ENCODE measurements at places on chromosomes 2 and 18.
A peak's percentile ranks its signal among the peaks of the same experiment; 100 is the strongest.

DNA sequence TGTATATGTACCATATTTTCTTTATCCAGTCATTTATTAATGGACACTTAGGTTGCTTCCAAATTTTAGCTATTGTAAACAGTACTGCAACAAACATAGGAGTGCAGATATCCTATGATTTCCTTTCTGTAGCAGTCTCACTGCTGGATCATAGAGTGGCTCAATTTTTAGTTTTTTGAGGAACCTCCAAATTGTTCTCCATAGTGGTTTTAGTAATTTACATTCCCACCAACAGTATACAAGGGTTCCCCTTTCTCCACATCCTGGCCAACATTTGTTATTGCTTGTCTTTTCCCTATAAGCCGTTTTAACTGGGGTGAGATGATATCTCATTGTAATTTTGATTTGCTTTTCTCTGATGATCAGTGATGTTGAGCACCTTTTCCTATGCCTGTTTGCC lies 114.3 kb downstream of the TMEM17 start:
- DNase-seq = no peak

DNA sequence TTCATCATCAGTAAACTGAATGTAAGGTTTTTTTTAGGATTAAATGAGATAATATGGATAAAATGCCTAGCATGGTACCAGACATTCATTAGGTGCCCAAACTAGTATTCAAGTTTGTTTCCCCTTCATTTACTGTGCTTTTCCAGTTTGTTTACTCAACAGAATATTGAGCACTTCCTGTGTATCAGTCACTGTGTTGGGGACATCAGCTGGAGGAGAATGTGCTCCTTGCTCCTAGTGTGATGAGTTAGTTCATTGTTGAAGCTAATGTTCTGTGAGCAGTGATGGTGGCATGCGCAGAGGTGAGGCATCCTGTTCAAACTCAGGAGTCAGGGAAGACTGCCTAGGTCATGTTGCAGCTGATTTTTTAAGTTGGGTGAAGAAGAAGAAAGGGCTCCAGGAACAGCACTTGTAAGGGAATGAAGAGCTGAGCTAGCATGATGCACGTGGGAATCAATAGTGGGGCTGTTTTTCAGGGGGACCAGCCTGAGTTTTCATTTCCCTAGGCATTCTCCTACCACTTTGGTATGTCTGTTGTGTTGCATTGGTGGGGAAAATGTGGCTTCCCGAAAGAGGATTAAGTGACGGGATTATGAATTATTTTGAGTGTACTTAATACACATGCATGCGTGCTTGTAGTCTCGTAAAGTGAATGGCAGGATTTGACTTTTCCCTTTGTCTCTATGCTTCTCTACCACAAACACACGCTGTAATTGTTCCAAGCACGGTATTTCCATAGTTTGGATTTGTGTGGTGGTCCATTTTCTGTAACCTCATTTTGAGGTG lies 23.7 kb downstream of the TTLL4 start:
- no peak for DNase-seq

DNA sequence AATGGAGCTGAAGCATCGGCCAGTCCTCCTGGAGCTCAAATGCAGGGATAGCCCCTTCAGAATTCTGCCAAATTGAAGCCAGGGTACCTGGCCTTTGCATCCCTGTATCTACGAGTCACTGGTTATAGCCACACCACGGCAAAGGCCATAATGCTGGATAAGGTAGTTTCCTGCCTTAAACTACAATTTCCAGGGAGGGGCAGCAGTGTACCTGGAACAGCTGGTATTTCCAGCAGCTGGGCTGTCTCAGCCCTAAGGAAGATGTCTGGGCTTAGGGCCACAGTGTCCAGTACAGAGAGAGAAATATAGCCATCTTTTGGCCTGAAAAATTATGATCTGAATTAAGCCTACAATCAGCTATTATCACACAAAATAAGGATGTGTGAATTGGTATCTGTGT lies 180.3 kb downstream of the GCA start:
- no peak for DNase-seq

DNA sequence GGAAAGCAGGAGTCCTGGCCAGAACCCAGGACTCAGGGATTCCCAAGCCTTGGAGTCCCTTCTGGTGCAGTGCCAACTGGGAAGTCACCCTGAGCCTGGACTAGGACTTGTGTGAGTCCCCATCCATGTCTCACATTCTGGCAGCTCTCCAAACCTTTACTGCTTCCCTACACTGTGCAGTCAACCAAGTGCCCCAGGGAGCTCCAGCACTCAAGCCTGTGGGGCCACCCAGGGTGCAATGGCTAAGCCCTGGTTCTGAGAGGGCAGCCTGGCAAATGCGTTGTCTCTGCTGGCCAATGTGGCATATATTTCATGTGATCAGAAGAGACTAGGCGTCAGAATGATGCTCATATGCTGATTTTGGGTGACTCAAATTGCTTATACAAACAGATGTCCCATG lies 223.4 kb downstream of the SP3 start:
- no peak for DNase-seq

- DNase-seq = no peak
These were observed 35.3 kb downstream of the MYCN start for GRCh38 chr2:15975676-15976075.

DNA sequence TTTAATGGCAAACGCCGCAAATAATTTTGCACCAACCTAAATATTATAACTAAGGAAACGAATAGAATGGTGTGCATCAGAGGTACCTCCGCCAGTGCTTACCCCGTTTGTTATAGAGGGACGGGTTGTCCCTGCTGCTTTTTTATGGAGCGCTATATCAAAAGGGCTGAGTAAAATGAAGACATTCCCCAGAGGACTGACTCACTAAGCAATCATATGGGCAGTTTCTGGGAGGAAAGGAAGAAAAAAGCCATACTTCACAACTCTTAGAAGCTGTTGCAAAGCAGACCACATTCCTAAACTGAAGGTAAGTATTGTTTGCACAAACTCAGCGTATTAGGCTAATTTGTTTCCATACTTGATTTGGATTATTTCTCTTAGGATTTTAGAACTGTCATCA lies 12.9 kb downstream of the ID2 start:
- DNase-seq = no peak

- DNase-seq = no peak
These were observed 61.7 kb downstream of the KCNS3 start for GRCh38 chr2:17940091-17940630.

- DNase-seq = no peak
These were observed 159.5 kb upstream of the EPHA4 start for GRCh38 chr2:221731432-221732145.

DNA sequence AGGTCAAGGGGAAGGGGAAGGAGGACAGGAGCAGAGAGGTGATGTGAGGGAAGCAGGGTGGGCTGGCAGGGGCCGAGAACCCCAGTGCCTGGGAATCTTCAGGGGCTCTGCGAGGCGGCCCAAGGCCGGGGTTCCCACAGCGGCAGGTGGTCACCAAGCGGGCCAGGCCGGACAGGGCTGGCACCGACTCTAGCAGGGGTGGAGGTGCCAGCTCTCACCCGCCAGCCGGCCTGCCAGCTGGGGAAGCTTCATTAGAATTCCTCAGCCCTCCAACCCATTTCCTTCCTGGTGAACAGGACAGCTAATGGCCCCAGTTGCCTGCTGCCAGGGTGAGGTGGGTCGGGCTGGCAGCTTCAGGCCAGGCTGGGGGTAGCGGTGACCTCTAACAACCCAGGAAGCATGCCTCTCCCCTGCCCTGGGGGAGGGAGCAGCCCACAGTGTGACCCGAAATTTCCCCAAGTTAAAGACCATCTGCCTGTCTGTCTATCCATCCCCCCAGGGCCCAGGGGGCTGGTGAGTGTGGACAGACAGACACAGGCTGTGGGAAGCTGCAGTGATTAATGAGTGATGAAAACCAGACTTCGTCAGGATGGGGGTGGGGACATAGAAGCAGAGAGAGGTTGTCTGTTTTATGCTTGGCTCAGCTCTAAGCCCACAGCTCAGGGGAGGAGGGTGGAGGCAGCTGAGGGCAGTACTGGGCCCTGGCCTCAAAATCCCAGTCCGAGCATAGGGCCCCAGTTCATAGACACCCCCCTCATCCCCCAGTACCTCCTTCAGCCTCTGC lies 144.1 kb downstream of the ZFP36L2 start:
- DNase-seq = no peak

- no peak for DNase-seq
These were observed 2.9 kb downstream of the ITPRID2 start for GRCh38 chr2:181894381-181894780.

GRCh38 chr2:211447548-211447947 lies 891.1 kb downstream of the CPS1 start:
- DNase-seq = no peak

- DNase-seq = no peak
These were observed 96.2 kb downstream of the NCK2 start for GRCh38 chr2:105840933-105841332.

- DNase-seq = no peak
These were observed 14.1 kb upstream of the CHRNA1 start for GRCh38 chr2:174778085-174778981.

DNA sequence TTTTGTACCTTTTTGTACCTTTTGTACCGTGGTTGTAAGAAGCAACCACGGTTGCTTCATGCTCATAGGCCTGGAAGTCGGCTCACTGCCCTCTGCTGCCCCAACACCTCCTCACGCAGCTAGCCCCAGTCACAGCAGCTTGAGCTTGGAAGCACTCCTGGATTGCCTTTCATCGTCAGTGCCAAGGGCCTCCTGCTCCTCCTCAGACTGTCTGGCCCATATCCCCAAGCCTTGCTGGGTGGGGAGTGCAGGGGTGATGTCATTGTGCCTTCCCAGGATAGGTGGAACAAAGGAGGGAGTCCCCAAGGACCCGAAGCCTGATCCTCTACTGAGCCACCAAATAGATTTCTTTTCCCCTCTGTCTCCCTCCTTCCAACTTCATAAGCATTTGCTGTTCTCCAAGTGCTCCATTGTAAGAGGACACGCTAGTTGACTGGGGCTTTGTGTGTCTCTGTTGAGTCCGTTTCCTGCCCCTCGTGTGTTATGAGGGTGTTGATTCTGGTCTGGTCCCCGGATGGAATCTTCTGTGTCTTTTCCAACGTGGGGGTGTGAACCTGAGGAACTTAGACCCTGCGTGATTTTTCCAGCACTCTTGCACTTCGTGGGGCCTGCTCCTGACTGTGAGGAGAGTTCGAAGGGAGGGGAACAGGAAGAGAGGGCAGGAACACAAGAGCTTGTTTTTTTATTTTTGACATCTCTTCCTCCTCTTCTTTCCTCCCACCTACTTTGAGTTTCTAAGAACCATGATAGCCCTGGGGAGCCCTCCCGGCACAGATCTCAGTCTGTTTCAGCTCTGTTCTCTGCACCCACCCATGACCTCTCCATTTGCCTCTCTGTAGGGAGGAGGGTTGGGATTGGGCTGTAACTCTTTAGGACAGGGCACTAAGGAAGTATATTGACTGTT lies 127.2 kb upstream of the EML6 start:
- DNase-seq = no peak

DNA sequence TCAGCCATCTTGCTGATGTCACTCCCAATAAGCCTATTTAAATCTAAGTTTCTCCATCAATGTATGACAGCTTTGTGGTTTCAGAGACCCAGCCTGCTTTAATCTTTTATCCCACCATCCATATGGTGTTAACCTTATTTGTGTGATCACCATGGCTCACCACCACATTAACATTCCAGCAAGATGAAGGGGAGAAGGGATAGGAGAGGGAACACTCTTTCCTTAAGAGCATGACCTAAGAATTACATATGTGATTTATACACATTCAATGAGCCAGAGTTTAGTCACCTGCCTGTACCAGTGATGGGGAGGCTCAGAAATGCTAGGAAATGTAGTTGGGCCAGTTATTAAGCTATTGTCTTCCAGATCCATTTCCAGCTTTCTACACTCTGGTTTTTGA lies 44.5 kb upstream of the CHN1 start:
- DNase-seq = no peak

DNA sequence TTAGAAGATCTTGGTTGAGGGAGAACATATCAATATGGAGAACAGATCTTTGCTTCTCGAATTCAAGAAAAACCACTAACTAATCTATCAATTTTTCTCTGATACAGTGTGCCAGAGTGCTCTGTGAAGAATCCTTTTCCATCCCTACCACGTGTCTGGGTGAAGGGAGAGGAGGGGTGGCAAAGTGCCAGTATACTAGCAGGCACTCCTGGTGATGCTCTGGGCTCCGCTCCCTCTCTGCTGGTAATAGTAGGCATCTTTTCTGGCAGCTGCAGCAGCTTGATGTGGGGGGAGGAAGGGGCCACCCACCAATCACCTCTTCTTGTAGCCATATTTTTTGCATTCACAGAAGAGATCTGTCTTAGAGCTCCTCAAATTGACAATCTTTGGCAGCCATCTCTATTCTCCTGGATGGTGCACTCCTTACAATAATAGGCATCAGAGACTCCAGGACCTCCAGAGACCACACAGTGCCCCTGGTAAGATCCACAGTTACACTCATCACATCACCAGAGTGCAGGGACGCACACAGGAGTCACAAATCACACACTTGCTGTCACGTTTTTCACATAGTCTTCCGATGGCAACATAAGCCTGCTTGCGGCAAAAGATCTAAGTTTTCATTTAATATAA lies 15.7 kb downstream of the STK39 start:
- DNase-seq = peak; percentile 58

GRCh38 chr2:28153851-28154250 lies 238.8 kb upstream of the FOSL2 start:
- no peak for DNase-seq

DNA sequence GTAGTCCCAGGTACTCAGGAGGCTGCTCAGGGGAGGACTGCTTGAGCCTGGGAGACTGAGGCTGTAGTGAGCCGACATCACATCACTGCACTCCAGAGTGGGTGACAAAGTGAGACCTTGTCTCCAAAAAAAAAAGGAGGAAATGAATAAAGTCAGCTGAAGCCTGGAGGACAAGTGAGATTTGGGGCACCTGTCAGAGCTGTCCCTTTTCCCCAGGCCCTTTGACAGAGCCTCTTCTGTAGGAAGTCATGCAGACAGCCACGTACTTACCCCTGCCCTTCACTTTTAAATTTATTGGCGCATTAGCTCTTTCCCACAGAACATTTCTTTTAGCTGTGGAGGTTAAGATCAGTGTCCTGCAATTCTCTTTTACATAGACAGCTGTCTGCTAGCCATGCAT lies 151.0 kb upstream of the DNMT3A start:
- DNase-seq = no peak

DNA sequence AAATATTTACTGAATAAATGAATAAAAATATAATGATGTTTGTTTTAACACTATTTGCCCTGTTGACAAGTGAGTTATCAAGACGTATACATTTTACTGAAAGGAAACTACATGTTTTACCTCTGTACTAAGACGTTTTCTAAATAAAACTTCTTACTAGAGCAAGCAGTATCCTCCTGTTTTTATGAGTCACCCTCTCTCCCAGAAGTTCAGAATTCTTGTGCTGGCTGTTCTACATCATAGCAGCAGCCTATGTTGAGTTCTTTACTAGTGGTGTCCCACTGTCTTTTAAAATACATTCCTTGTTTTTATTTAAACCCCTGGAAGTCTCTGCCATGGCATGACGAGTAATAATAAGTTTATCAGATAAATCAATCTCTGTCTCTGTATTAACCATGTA lies 297.4 kb downstream of the CALCRL start:
- no peak for DNase-seq

GRCh38 chr2:104378853-104379374 lies 475.0 kb upstream of the POU3F3 start:
- DNase-seq = peak; percentile 86

GRCh38 chr2:191169456-191170300 lies 18.9 kb upstream of the STAT4 start:
- no peak for DNase-seq

Measured in globus pallidus (tissue), 1 donor.